Glutamatergic neuron (in vitro differentiated cells): ENCODE measurements at places on chromosomes 6 and 20.

DNA sequence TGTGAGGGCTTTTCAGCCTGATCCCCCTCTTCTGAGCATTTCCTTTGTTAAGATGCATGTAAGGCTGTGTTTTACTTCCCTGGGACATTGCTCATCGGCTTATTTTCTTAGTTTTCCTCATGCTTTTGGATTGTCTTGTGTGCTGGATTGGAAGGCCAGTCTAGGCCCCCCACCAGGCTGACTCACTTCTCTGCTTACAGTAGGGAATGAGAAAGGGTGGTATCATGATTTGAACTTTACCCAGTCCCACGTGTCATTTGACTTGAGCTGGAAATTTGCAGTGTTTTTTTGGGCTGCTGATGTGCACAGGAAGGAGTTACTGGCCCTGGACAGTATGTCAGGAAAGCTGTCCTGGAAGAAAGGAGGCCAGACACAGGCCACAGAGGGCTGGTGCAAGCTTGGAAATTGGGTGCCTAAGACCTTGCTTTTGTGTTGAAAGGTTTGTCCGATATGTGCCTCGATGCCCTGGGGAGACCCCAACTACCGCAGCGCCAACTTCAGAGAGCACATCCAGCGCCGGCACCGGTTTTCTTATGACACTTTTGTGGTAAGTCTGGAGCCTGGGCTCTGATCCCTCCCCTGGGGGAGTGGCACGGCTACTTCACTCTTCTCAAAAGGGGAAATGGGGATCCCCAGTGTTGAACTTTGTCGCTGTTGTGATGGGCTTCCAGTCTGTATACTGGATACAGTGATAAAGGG, 12.8 kb downstream of the RNF114 start:
- DNase-seq = no peak

DNA sequence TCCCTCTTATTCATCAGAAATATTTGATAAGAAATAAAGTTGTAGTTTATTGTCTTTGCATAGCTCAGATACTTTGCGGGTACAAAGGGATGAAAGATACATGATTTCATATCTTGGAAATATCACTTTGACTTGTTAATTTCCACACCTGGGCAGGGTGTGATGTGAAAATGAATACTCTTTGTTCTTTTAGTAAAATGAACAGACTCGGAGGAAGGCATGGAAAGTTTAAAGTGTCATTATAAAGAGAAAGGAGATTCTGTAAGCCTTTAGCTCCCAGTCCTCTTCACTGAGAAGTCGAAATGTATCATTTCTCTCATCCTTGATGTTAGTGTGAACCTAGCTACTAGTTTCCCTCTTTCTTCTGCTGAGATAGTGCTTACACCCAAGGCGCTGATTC, 36.7 kb upstream of the AKIRIN2 start:
- no peak for DNase-seq

- DNase-seq = no peak
These were observed 31.6 kb upstream of the LAMA4 start for GRCh38 chr6:112286010-112286409.

- DNase-seq = no peak
These were observed 2.8 kb upstream of the CYP24A1 start for GRCh38 chr20:54176610-54177009.
